ENCODE measurements at places on chromosomes 12 and 14. TPM values are rescaled to one million over a fixed set of nuclear protein-coding genes. Genes with fewer than 3 reads are reported as not detected.

Gene DCN
- total RNA-seq = 0.09 TPM

Gene BEST3
- total RNA-seq = 1.5 TPM

Gene MSRB3
- total RNA-seq = 21.0 TPM

Gene WNT5B
- total RNA-seq = 2.8 TPM

Gene GAPDH
- 6,831 TPM for total RNA-seq

Gene PRIMA1
- total RNA-seq = 0.29 TPM

Gene TAS2R10
- total RNA-seq = not detected

Gene FOXG1
- 0.10 TPM for total RNA-seq

Gene RD3L
- not detected for total RNA-seq

Gene SLC17A8
- total RNA-seq = not detected

Gene NFATC4
- 0.31 TPM for total RNA-seq

Gene BATF
- total RNA-seq = not detected

Gene TBX5
- total RNA-seq = not detected

Gene SBNO1
- 24.6 TPM for total RNA-seq

Gene NIN
- 11.1 TPM for total RNA-seq

Gene TGM1
- 1.0 TPM for total RNA-seq

Gene PCED1B
- 24.1 TPM for total RNA-seq

Gene BEGAIN
- 7.1 TPM for total RNA-seq

Gene PTPRR
- total RNA-seq = 0.30 TPM

Gene CPNE6
- total RNA-seq = 0.16 TPM
